A549 treated with DMSO at 1 μM for 4 hours (cell line): ENCODE measurements at places on chromosomes 12 and 14. TPM values are rescaled to one million over a fixed set of nuclear protein-coding genes. Genes with fewer than 3 reads are reported as not detected.

ADAMTS20 gene
- not detected in 5 replicates for total RNA-seq

PRPH gene
- 0.52 to 1.2 TPM (median 0.83 TPM) in 5 replicates for total RNA-seq

OR10AD1 gene
- not detected in 5 replicates for total RNA-seq

RBMS2 gene
- 13.4 to 28.7 TPM (median 17.0 TPM) in 5 replicates for total RNA-seq

ARG2 gene
- 1.4 to 2.0 TPM (median 1.6 TPM) in 5 replicates for total RNA-seq

ZNF891 gene
- 0.32 to 0.55 TPM (median 0.47 TPM) in 5 replicates for total RNA-seq

IL26 gene
- total RNA-seq, result not detected in 5 replicates

TNFAIP2 gene
- total RNA-seq, result 352 to 444 TPM (median 429 TPM) in 5 replicates

PLEKHD1 gene
- total RNA-seq, result 0.02 to 0.07 TPM (median 0.04 TPM) in 4 of 5 replicates, not detected in the other

GLT8D2 gene
- 0.22 to 0.37 TPM (median 0.29 TPM) in 4 of 5 replicates, not detected in the other for total RNA-seq

SLC6A13 gene
- 0.22 to 0.61 TPM (median 0.39 TPM) in 5 replicates for total RNA-seq

ATP23 gene
- total RNA-seq, result 5.5 to 6.5 TPM (median 6.1 TPM) in 5 replicates

NGB gene
- total RNA-seq, result 0.08 TPM in 1 of 5 replicates, not detected in the others
